Regular cardiac myocyte (primary cell): ENCODE measurements at places on chromosomes 6 and 20. TPM values are rescaled to one million over a fixed set of nuclear protein-coding genes. Genes with fewer than 3 reads are reported as not detected.

The GSTA4 gene
- total RNA-seq = 25.1 and 46.5 TPM in 2 replicates

The EDN3 gene
- not detected in 2 replicates for total RNA-seq

The RHAG gene
- total RNA-seq = not detected in 2 replicates

The KCNK16 gene
- not detected in 2 replicates for total RNA-seq

The DTD1 gene
- 52.4 and 97.8 TPM in 2 replicates for total RNA-seq

The RAET1E gene
- total RNA-seq = 0.19 TPM in 1 of 2 replicates, not detected in the other

The GTSF1L gene
- not detected in 2 replicates for total RNA-seq

The PRKN gene
- 0.58 and 2.8 TPM in 2 replicates for total RNA-seq

The FLRT3 gene
- 0.58 and 1.1 TPM in 2 replicates for total RNA-seq

The CALHM4 gene
- 0.19 and 0.28 TPM in 2 replicates for total RNA-seq

The NOL7 gene
- total RNA-seq = 45.9 and 104 TPM in 2 replicates

The HCRTR2 gene
- not detected in 2 replicates for total RNA-seq

The ZFP57 gene
- total RNA-seq = not detected in 2 replicates

The C4A gene
- 1.2 and 5.1 TPM in 2 replicates for total RNA-seq

The NTSR1 gene
- under 0.01 TPM in 2 replicates for total RNA-seq

The CYP39A1 gene
- under 0.01 and 1.1 TPM in 2 replicates for total RNA-seq

The HLA-DMA gene
- total RNA-seq = 2.1 and 6.2 TPM in 2 replicates

The GPX5 gene
- total RNA-seq = not detected in 2 replicates

The SCRT2 gene
- total RNA-seq = not detected in 2 replicates
